ENCODE measurements at places on chromosomes 2 and 18. TPM values are rescaled to one million over a fixed set of nuclear protein-coding genes. Genes with fewer than 3 reads are reported as not detected.

The DCC gene
- total RNA-seq: 0.35 TPM

The SPP2 gene
- not detected for total RNA-seq

The KCNK3 gene
- total RNA-seq: not detected

DNA sequence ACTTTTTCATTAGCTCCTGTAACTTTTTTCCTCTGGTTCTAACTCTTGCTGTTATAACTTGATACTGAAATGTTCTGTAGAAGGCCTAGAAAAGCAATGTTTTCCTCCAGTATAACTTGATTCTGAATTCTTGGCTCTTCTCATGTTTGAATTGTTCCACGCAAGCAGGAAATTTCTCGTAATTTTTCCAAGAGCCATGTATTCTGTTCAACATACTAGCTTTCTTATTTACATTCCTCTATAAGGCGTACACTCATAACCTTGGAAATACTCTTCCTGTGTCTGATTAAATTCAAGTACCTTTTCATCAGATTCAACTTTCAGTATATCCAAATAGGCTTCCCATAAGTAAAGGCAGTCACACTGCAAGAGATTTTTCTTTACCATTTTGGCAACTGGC, 109.1 kb downstream of the SMAD2 start:
- DNase-seq: no peak

- no peak for DNase-seq
These were observed 74.2 kb downstream of the CDK15 start for GRCh38 chr2:201880579-201880978.

DNA sequence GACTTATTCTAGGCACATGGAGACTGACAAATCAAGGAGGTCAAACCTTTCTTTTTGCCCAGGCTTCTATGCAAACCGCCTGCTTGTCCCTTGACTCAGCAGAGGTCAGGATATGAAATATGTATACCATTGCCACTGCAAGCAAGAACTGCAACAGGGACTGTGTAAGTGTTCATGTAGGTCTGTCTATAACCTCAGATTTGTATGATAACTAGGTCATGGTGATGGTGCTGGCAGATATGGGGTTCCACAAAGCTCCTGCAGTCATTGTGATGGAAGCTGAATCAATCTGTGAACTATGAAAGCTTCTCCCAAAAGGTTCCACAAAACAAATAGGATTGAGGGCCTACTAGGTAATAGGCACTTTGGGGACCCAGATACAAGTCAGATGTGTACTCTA, 316.3 kb downstream of the CLIP4 start:
- DNase-seq: no peak

DNA sequence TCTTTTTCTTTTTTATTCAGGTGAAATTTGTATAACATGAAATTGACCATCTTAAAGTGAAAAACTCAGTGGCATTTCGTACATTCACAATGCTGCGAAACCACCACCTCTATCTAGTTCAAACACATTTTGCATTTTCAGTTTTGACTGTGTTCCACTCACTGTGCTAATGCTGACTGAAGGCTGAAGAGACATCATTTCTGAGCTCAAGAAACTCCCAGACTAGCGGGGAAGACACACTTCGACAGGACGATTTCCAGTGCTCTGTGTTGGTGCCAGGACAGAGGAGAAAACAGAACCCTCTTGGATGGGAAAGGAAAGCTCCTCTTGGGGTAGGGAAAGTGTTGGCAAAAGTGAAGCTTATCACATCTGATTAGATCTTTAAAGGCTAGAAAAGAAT, 44.2 kb upstream of the CBLN2 start:
- DNase-seq: no peak

GRCh38 chr2:174597009-174597344, 627 bp downstream of the WIPF1 start:
- no peak for DNase-seq

The TXNDC2 gene
- 0.28 TPM for total RNA-seq

The SRD5A2 gene
- total RNA-seq: not detected

DNA sequence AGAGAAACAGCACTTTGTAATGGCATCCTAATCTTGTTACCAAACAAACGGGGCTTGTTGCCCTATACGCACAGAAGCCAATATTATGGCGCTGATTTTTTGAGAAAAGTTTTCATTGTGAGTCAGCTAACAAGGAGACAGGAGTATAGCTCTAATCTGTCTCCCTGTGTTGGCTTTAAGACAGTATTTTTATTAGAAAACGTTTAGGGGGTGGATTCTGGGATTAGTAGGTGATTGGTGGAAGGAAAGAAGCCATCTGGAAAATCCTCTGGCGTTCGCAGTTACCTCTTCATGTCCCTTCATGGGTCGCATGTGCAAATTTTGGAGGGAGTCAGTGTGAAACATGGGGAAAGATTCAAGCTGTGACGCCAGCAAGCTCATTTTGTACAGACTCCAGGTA, 698 bp upstream of the TMEM237 start:
- no peak for DNase-seq

Data from H9 (cell line).